ENCODE measurements at places on chromosomes 5 and 9. TPM values are rescaled to one million over a fixed set of nuclear protein-coding genes. Genes with fewer than 3 reads are reported as not detected.
A peak's percentile ranks its signal among the peaks of the same experiment; 100 is the strongest.

The DDX4 gene
- total RNA-seq, result not detected

DNA sequence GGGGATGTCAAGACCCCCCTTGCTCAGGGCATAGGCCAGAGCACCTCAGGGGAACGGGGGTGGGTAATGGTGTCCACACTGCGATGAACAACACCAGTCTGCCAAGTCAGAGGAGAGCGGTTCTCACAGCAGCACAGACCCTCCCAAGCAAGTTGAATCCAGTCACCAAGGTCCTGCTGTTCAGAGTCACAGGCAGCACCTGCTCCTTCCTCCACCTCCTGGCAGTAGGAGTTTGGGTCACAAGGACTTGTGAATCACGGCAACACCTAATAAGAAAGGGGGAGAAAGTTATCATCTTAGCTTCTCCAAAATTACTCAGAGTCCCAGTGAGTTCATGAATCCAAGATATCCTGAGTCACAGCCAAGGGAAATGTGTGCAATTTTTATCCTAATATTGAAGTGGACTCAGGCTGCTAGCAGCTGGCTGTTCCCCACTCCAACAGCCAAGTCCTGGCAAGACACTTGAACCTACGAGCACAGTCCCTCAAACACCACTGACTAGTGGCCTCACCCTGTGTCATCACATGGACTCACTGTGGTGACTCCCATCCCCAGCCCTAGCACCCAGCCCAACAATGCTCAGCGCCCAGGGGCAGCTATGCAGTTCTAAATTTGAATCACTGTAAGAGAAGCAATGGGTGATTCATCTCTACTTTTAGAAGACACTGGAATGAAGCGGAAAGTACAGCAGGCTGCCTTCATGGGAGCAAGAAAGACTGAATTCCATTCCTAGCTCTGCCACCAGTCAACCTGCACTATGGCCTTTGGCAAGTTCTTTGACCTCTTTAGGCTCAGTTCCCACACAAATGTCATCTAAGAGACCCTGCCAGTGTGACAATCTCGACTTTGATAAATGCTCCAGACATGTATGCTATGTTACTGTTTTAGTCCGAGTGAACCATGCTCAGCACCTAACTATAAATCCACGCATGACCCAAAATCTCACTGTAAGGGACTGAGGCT is 113.7 kb downstream of the KLHL3 start:
- no peak overlapping the region for H3K4me3 ChIP-seq
- H3K4me1 ChIP-seq, result no peaks in the 10 kb centered on the region
- H3K27me3 ChIP-seq, result no peaks in the 10 kb centered on the region

GRCh38 chr5:13045897-13046551 is 898.5 kb downstream of the DNAH5 start:
- no peak overlapping the region for H3K27ac ChIP-seq
- no peaks in the 10 kb centered on the region for H3K36me3 ChIP-seq
- no peak overlapping the region for H3K4me3 ChIP-seq
- no peak for DNase-seq
- H3K27me3 ChIP-seq, result no peaks in the 10 kb centered on the region

DNA sequence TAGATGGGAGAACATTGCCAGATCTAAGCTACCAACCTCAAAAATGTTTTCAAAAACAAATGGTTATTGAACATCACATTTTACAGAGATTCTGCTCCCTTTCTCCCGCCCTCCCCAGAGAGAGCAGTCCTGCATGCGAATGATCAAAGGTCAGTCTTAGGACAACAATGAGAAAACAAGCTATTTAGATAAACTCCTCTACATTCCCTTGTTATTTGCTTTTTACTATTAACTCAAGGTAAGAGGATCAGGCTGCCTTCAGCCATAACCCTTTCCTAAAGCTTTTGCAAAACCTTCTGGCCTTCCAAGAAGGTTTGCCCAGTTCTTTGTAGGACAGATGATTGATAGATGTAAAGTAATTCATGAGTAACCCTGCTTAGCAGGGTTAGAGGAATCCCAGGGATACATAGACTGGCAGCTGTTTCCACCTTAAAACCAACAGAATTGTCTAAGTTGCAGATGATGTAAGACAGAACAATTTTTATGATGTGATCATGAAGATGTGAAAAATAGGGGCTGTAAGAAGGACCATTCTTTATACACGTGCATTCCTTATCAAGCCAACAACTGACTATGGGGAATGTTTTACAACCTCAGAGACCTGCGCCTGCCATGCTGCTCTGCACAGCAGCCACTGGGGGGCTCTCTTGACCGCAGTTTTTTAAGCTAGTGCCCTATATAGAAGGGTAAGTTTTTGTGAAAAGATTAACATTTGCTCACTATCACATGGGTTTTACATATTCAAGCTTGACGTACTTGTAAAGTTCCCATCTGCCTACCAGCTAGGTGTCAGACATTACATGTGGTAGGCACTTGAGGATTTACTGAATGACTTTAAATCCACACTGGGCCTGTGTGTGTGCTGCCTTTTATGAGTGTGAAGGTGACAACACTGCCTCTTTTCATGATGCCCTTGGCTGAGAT is 2.3 kb upstream of the ZNF782 start:
- H3K4me1 ChIP-seq, result peaks cover 18% of the 10 kb centered on the region
- H3K27ac ChIP-seq, result no peak overlapping the region
- H3K4me3 ChIP-seq, result peak overlapping the region; percentile 12
- H3K27me3 ChIP-seq, result no peaks in the 10 kb centered on the region
- peak; percentile 61 for DNase-seq
- H3K36me3 ChIP-seq, result no peaks in the 10 kb centered on the region

The FAM153A gene
- total RNA-seq, result 116 TPM

- no peak for DNase-seq
- no peaks in the 10 kb centered on the region for H3K27me3 ChIP-seq
- no peak overlapping the region for H3K4me3 ChIP-seq
- no peak overlapping the region for H3K27ac ChIP-seq
- H3K4me1 ChIP-seq, result peaks cover 32% of the 10 kb centered on the region
- H3K36me3 ChIP-seq, result no peaks in the 10 kb centered on the region
Observed at GRCh38 chr9:122065923-122066629, 27.0 kb downstream of the TTLL11 start.

The MEF2C gene
- total RNA-seq, result 10.8 TPM

The PCDHA13 gene
- not detected for total RNA-seq
